ENCODE measurements at places on chromosomes 13 and 19.

DNA sequence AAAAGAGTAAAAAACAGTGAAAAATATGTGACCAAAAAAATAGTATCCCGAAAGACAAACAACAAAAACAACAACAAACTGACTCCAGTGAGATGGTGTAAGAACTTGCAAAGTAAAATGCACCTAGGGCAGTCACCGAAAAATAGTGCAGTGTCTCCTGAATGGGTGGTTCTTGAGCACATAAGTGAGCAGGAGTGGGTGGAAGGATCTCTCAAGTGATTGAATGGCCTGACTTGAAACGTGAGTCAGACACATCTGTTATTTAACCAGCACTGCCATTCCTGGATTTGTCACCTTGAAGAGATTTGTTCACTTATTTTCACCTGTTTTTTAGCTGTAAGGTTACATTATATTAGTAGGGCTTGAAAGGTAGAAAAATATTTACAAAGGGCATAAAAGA lies 3.5 kb downstream of the ZNF738 start:
- no peak for DNase-seq

DNA sequence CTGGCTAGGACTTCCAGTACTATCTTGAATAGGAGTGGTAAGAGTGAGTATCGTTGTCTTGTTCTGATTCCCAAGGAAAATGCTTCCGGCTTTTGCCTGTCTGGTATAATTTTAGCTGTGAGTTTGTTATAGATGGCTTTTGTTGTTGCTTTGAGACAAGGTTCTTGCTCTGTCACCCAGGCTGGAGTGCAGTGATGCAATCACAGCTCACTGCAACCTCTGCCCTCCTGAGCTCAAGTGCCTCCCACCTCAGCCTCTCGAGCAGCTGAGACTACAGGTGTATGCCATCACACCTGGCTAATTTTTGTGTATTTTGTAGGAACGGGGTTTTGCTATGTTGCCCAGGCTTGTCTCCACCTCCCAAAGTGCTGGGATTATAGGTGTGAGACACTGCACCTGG lies 6.1 kb upstream of the ZNF543 start:
- DNase-seq: no peak

- no peak for DNase-seq
Observed at GRCh38 chr19:34767951-34768350, 5.1 kb downstream of the ZNF599 start.

DNA sequence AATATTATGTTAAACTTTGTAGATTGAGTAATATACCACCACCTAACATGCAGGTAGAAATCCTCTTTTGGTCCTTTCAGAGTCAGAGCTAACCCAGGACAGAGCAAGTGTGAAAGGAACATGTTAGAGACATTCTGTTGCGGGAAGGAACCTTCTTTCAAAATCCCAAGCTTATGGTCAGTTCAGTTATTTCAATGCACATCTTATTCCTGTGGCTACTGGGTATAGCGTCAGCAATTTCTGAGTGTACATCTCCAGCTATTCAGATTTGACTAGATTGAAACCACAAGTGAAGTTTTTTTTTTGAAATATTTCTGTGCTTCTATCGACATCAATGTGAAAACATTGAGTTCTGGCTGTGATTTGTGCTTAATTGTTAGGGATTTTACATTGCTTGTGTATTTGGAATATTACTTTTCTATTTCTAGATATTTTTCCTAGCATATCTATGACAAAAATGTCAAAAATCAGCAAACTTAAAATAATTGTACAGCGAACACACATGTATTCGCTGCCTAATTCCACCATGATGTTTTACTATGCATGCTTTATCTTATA lies 165.3 kb downstream of the LMO7 start:
- DNase-seq: no peak

- DNase-seq: no peak
Observed at GRCh38 chr19:3330047-3330446, 36.3 kb upstream of the NFIC start.

DNA sequence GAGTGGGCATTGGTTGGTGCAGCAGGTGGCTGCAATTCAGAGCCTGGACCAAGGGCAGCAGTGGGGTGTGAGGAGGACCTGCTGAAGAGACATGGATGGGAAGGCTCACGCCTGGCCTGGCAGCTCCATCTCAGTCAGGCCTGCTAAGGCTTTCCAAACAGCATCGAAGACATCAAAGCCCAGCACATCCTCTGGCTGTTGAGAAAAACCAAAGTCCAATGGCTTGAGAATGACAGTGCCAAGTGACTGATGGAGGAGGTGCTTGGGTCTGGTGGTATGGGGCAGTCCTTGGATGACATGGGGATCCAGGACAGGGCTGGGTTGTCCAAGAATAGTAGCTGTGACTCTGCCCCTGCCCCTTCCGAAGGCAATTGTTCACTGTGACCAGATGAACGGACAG lies 19.0 kb upstream of the XPO4 start:
- no peak for DNase-seq

- DNase-seq: no peak
Observed at GRCh38 chr13:82480415-82480814, 1401.9 kb downstream of the SLITRK1 start.

DNA sequence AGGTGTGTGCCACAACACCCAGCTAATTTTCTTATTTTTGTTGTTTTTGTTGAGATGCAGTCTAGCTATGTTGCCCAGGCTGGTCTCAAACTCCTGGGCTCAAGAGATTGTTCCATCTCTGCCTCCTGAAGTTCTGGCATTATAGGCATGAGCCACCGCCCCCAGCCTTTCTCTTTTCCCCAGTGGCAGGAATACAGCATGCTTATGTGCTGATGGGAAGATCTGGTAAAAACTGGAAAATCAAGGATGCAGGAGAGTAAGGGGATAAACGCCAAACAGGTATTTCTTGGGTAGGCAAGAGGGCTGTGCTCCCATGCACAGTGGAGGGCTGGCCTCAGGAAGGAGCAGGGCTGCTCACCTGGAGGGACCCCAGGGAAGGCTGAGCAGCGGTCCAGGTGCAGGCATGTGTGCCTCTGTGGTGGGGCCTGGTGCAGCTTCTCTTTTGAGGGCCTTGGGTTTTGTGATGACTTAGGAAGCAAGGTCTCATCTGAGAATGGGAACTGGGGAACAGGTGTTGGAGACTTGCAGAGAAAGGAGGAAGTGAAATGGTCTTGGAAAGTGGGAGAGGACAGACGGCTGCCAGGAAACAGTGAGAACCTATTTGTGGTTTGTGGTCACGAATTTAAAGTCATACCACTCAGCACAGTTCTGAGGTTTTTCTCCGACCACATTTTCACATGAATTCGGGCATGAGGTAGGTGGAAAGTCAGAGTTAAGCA lies 106.5 kb downstream of the TEX26 start:
- DNase-seq: no peak

All from ascending aorta (tissue), 2 donors.